ENCODE measurements at places on chromosomes 6 and 20.

DNA sequence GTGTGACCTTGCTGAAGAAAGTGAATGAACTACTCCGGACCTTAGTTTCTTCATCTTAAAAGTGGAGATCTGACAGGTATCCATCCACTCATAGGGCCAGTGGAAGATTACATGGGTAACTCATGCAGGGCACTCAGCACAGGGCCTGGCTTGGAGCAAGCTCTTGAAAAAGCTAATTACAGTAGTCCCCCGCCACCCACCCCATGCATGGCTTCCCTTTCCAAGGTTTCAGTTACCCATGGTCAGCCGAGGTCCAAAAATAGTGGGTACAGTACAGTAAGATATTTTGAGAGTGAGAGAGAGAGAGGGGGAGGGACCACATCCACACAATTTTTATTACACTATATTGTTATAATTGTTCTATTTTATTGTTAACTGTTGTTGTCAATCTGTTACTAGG is 7.1 kb upstream of the PMEPA1 start:
- DNase-seq: no peak

- no peak for DNase-seq
Measured at GRCh38 chr20:3282271-3283221, 43.6 kb upstream of the SLC4A11 start.

- DNase-seq: no peak
Measured at GRCh38 chr20:44948107-44948506, 12.1 kb downstream of the TOMM34 start.

- no peak for DNase-seq
Measured at GRCh38 chr6:160959726-160960435, 31.7 kb upstream of the MAP3K4 start.

DNA sequence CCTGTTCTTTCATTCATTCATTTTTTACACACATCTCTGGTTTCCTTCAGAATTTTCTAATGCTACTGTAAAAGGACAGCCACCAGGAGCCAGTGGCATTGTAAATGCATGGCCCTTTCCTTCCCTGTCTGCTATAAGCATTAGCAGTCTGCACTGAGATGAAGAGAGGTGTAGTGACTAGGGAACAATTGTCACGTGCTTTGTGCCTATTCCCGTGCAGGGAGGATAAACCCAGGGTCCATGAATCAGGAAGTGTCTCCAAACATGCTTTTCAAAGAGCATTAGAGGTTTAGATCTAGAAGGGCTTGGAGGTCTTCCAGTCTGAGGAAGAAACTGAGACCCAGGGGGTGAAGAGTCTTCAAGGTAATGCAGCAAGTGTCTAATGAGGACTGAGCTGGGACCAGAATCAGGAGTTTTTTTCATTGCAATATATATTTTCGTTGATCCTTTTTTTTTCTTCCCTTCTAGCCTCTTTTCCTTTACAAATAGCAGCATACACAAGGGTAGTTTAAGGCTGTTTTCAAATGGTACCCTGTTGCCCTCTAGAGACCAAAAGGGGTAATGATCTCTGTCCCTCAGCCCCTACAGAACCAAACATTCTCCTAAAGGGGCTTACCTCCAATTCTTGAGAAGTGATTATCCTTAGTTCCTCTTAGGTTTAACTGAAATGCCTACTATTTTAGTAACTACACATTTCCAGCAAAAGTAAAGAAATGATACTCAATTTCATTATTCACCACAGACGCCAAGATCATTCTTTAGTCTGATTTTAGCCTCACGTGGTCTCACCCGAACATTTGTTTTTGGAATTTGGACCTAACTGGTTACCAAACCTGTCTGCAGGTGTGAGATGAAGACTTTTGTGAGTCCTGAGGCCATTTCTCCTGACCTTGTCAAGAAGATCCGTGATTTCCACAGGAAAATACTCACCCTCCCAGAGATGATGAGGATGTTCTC is 6.6 kb downstream of the TRIM15 start:
- DNase-seq: peak; percentile 57

GRCh38 chr6:116190550-116190949 is 63.3 kb downstream of the TSPYL4 start:
- peak; percentile 87 for DNase-seq

GRCh38 chr6:151434369-151434768 is 17.6 kb downstream of the RMND1 start:
- DNase-seq: no peak

DNA sequence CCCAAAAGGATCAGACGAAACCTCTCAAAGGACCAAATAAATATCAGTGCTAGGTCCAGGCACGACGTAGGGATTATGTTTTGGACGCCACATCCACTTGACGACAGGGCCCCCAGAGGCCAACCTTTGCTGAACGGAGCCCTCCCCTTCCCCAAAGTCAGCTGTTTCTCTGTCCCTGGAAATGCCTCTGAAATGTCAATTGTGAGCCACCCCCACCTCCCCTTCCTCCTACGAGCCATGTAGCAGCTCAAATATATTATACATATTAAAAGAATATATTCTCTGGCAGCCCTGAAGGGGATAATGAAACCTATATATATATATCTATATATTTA is 39.6 kb upstream of the BLCAP start:
- no peak for DNase-seq

DNA sequence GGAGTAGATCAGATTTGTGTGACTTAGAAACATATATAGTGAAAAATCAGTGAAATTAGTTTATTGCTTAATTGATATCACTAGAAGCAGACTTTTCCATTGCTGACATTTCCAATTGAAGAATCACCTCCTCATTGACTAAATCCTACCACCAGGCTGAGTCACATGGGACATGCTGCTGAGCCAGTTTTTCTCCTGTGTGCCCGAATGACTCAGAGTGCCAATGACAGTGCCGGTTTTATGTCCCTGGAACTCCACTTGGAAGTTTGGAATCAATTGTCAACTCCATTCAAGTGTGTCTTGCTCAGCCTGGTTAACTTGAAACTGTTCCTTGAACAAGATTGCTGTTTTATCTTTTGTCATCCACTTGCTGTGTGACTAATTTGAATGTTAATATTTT is 316.1 kb upstream of the PRDM1 start:
- DNase-seq: peak; percentile 49

DNA sequence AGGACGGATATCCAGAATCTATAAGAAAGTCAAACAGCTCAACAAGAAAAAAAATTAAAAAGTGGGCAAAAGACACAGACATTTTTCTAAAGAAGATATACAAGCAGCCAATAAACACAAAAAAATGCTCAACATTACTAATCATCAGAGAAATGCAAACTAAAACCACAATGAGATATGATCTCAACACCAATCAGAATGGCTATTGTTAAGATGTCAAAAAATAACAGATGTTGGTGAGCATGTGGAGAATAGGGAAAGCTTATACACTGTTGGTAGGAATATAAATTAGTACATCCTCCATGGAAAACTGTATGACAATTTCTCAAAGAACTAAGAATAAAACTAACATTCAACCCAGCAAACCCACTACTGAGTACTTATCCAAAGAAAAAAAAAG is 23.3 kb upstream of the OSTM1 start:
- no peak for DNase-seq

GRCh38 chr20:10476319-10476724 is 41.2 kb downstream of the SLX4IP start:
- DNase-seq: peak; percentile 64

DNA sequence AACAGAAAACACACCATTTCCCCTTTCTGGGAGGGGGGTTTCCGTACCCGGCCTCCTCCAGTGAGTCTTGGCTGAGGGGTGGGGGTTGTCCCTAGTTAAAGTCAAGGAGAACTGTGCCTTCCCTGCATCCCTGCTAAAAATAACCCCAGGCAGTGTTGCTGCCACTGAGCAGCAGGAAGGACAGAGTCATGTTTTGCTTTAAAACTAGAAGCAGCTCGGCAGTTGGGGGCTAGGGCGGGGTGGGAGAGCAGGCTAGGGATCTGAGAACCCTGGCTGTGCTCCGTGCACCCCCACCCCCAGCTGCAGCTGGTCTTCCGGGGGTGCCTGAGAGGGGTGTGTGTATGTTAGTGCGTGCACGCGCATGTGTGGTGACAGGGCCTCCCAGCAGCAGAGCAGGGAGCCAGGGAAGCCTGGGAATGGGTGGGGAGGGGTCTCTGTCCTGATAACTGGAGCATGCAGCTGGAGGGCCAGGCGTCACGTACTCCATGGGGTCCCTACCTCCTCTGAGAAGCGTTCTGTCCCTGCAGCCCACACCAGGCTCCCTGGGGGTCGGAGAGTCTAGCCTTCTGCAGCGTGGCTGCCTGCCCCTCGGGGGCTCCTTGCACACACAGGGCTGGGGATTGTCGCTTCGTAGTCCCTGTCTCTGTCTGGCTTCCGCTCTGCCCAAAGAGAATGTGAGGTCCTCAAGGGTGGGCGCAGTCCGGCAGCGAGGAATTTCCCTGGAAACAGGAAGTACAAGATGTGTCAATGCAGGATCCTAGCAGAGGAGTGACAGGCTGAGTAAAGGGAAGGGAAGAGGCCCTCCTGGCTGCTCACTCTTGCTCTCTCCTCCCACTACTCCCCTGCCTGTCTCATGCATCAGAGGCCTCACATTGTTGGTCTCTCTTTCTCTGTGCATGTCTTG is 16.8 kb upstream of the ARMC12 start:
- peak; percentile 55 for DNase-seq

DNA sequence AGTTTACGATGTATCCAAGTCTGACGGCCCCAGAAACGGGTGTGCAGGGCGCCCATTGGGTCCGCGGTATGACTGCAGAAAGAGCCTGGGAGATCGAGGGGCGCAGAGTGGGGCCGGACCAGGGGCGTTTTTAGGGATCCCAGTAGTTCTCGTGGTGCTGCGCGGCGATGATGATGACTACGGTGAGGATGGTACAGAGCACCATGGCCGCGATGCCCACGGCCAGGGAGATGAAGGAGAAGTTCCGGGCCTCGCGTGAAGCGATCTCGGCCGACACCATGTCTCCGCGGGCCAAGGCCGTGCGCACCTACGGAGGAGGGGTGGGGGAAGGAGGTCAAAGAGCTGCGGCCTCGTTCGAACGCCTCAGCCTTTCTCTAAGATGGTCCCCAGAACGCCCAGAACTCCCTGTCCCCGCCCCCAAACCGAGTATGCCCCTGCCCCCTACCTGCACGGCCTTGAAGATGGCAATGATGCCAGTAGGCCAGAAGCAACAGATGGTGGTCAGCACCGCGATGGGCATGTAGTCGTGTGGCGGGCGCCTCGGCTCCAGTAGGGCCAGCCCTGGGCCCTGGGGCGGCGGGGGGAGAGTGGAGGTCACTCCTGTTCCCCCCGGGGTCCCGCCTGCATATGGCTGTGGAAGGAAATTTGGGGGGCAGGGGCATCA is 2.5 kb downstream of the PRRT1 start:
- DNase-seq: no peak

- DNase-seq: no peak
Measured at GRCh38 chr6:150979826-150980350, 114.4 kb downstream of the MTHFD1L start.

GRCh38 chr6:161674930-161675682 is 401.2 kb upstream of the AGPAT4 start:
- no peak for DNase-seq

DNA sequence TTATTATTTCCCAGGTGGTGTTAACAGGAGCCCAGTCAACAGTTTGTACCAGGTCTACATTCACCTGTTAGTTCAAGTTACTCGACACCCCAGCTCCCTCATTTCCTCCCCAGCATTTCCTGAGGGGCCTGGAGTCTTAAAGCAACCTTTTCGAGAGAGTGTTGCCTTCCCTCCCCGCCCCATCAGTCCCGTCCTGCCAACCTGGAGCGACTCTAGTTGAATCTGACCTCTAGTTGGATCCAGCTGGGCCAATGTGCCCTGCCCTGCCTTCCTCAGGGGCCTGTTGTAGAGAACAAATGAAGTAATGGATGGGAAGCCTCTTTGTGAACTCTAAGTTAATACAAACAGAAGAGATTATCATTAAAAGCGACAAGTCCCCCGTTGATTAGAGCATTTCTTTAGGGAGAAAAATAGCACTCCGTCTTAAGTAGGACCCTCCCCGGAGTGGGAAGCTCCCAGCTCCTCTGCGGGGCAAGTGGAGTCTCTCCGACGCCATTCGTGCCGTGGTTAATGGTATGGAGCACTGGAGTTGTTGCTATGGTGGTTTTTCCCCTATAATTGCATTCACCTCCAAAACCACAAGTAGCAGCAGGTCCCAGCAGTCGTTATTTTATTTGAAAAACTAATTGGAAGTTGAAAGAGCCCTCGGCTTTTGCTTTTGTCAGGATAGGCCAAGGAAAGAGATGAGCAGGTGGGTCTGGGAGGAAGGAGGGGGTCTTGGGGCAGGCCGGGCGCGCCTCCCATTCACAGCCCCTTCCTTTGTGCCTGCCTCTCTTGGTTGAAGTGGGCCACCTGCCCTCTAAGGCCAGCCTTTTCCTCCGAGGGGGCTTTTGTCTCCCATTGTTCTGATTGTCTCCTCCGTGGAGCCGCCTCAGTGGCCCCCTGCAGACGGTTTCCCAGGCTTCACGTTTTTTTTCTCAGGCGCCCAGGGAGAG is 16.1 kb downstream of the GHRH start:
- no peak for DNase-seq

- DNase-seq: no peak
Measured at GRCh38 chr6:117771403-117771802, 96.1 kb downstream of the NUS1 start.

- DNase-seq: no peak
Measured at GRCh38 chr6:149987602-149988107, 23.9 kb downstream of the ULBP1 start.

DNA sequence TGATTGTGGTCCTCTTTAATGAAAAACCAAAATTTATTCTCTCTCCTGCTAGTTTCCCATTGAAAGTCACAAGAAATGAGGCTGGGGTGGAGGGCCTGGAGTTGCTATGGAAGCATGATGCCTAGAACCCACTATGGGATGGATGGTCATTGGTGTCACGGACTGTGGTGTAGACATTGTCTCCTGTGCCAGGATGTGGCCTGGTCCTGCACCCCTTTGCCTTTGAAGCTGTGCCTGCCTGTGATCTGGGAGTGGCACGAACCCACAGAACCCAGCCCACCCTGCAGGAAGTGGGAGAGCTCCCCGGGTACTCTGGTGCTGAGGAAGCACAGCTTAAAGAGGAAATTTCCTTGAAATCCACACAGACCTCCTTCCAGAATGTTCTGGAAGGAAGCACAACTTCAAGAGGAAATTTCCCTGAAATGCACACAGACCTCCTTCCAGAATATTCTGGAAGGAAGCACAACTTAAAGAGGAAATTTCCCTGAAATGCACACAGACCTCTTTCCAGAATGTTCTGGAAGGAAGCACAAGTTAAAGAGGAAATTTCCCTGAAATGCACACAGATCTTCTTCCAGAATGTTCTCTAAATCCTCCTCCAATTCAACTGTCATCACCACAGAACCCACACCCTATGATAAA is 105.6 kb downstream of the CDH26 start:
- no peak for DNase-seq

DNA sequence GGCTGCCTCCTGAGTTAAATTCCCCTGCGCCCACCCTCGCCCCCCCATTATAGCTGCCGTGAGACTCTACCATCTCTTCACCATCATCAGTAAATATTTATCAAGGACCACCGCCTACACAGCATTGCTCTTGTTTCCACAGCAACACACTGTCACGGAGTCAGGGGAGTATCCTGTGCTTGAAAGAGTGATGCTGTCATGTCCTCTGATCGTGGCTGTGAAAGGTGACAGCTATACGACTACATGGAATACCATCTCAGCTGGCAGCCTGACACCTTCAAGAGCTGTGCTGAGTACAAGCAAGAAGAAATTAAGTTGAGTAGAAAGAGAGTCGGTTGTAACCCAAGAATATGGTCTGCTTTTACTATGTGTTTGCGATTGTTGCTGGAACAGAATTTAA is 3.4 kb downstream of the PTPRT start:
- DNase-seq: no peak

- DNase-seq: peak; percentile 7
Measured at GRCh38 chr6:85580118-85580877, 13.4 kb downstream of the SNX14 start.
